ENCODE measurements at places on chromosomes 5 and 9.

- DNase-seq = no peak
Observed at GRCh38 chr5:74452856-74453255, 187.7 kb downstream of the ENC1 start.

- no peak for DNase-seq
Observed at GRCh38 chr5:176394096-176394495, 5.5 kb downstream of the HIGD2A start.

DNA sequence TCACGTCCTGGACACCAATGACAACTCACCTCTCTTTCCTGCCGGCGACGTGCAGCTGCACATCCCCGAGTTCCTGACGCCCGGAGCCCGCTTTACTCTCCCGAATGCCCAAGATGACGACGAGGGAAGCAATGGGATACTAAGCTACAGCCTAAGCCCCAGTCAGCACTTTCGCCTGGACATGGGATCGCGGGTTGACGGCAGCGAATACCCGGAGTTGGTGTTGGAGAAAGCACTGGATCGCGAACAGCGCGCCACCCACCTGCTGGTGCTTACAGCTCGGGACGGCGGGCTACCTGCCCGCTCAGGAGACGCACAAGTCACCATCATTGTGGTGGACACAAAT lies 1.1 kb downstream of the PCDHAC1 start:
- no peak for DNase-seq

DNA sequence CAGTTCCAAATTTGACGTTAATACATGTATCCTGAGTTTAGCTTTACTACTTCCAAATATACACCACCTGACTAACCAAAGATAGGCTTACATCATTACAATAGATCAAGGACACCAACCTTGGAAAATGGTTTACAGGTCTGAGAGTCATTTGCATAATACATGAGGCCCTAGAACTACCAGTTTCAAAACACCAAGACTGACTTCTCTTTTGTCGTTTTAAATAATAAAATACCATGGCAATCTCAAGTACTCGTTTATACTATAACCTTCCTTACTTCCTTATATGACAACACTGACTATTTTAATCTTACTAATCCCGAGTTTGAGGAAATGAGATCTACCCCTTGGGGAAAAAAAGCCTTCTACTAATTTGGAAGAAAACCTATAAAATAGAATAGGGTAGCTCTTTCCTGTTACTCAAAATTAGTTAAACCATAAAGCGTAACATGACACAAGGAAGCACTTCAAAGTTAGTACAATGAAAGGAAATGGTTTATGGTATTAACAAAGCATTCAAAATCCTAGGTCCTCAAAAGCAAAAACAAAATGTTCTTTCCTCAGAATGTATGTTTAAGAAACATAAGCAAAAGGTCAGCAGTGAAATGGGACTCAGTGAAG lies 42.1 kb downstream of the UBQLN1 start:
- DNase-seq = no peak

DNA sequence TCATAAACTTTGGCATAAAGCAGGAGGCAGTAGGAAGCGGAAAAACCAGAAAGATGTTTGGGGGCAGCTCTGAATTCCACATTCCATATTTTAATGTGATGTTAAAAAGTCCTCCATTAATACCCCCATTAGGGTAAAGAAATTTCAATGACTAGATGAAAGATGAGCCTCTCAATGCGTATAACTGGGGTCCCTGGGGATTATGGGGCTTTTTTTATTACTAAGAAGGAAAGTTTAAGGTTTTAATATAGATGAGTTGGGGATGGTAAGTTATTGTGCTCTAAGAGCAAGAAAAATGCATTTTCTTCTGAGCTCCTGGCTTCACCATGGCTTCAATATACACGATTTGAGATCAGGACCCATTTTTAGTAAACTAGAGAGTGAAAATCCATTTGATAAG lies 321.9 kb downstream of the CDK5RAP2 start:
- DNase-seq = no peak

DNA sequence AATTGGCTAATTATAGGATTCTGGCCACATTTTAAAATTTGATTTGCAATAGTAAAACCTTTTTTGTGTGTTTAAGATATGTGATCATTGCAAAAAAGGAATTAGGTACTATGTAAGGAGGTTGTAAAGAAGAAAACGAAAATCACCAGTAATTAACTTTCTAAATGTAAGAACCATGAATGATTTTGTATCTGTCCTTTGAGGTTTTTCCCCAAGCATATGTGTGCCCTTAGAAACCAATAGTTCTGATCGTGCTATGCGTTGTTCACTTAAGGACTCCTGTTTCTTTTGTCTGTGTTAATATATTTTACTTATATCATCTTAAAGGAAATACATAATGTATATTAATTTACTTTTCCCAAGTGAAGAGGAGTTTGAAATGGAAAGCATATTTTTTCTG lies 410.2 kb downstream of the PSAT1 start:
- no peak for DNase-seq

DNA sequence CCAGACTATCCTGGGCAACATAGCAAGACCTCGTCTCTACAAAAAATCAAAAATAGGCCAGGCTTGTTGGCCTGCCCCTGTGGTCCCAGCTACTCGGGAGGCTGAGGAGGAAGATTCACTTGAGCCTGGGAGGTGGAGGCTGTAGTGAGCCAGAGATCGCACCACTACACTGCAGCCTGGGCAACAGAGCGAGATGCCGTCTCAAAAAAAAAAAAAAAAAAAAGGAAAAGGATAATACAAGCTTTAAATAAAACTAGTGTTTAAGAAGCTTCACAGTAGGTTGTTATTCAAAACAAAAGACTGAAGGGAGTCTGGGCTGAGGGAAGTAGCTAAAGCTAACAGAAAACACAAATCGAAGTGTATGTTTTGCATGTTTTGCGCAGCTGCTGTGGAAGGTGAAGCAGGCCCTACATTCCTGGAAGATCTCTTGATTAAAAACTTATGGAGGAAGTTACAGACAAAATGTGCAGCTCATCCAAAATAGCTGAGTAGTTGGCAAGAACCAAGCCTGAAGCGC lies 581 bp upstream of the C9orf40 start:
- peak; percentile 40 for DNase-seq

DNA sequence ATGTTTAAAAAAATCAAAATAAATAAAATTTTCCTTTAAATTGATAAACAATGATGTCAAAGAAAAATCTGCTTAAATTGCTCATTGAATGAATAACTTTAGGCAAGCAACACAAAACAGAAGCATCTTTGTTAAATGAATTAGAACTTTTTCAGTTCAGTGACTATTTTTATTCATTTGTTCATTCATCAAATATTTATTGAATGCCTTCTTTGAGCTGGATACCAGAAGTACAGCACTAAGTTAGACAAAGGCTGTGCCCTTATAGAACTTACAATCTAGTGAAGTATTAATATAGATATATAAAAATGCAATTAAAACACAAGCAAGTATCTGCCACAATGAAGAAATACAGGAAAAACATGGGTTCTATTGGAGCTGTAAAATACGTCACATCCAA lies 10.8 kb downstream of the FNIP1 start:
- no peak for DNase-seq

GRCh38 chr5:157390551-157391297 lies 69.3 kb upstream of the NIPAL4 start:
- DNase-seq = no peak

GRCh38 chr9:135588371-135588770 lies 26.8 kb downstream of the PAEP start:
- DNase-seq = no peak

- no peak for DNase-seq
Observed at GRCh38 chr9:89946741-89947140, 341.9 kb downstream of the GADD45G start.

GRCh38 chr9:113484258-113484730 lies 20.8 kb downstream of the RGS3 start:
- peak; percentile 89 for DNase-seq

GRCh38 chr9:89418882-89419640 lies 78.9 kb downstream of the SEMA4D start:
- DNase-seq = no peak

DNA sequence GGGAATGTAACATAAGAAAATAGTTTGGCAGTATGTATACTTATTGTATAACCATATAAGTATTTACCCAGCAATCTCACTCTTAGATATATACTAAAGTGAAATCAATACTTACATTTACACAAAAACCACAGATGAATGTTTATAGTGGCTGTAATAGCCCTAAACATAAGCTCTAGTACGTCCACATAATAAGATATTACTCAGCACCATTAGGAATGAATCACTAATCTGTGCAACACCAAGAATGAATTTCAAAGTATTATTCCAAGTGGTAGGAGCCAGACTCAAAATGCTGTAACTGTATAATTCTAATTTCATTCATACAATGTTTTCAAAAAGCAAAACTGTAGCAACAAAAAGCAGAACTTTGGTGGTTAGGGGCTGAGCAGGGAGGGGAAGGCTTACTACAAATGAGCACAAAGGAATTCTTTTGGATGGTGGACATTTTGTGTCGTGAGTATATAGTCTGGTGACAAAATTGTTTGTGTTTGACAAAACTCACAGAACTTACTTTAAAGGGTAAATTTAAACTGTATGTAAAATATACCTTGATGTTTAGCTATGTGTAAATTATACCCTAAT lies 11.9 kb upstream of the C5orf46 start:
- DNase-seq = no peak

GRCh38 chr9:135186248-135187164 lies 99.0 kb downstream of the OLFM1 start:
- no peak for DNase-seq

DNA sequence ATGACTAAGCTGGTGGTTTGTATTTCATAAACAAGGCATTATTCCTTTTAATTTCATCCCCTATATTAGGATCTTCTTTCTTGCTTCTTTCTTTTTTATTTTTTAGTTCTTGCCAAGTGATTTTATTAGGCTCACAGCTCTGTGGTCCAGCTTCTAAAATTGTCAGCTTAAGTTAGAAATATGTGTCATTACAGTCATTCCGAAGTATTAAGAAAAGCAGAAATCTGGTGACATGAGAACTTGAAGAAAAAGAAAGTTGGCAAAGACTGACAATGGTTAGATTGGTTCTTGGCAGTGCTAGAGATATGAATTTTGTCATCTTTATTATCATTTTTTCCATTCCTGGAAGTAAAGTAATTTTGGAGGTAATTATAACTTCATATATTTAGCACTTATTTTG lies 166.5 kb upstream of the PRR16 start:
- no peak for DNase-seq

Data from hematopoietic multipotent progenitor cell treated with erythropoietin and hydrocortisone succinate and interleukin-3 and kit ligand, for 8 days (in vitro differentiated cells).